ENCODE measurements at places on chromosomes 4 and X. TPM values are rescaled to one million over a fixed set of nuclear protein-coding genes. Genes with fewer than 3 reads are reported as not detected.

DNA sequence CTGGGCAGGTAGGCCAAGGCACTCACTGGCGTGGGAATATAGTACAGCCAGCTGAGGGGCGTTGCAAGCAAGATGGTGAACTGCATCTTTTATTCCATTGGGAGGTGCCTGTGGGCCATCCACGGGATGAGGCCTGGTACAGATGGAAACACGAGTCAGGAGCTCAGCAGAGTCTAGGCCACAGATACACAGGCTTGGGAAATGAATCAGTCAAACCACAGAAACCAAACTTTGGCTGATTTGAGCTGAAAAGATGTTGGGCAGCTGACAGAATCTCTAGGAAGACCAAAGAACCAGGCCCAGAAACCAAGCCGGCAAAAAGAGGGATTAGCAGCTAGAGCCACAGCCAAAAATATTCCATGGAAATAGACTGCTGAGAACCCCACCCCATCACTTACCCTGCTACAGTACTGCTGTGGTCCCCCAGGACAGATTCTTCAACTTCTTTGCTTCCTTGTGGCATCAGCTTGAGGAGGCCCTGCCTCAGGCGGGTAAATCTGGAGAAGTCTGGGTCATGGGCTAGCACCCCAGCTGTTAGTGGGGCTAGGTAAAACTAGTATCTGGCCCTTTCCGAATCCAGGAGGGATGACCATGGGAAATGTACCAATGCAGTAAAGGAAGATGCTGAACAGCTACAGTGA lies 75.4 kb downstream of the TMEM131L start:
- no peak for DNase-seq
- peaks cover 53% of the 10 kb centered on the region for H3K4me1 ChIP-seq
- H3K36me3 ChIP-seq = peaks cover 8% of the 10 kb centered on the region
- no peak overlapping the region for H3K27ac ChIP-seq

DNA sequence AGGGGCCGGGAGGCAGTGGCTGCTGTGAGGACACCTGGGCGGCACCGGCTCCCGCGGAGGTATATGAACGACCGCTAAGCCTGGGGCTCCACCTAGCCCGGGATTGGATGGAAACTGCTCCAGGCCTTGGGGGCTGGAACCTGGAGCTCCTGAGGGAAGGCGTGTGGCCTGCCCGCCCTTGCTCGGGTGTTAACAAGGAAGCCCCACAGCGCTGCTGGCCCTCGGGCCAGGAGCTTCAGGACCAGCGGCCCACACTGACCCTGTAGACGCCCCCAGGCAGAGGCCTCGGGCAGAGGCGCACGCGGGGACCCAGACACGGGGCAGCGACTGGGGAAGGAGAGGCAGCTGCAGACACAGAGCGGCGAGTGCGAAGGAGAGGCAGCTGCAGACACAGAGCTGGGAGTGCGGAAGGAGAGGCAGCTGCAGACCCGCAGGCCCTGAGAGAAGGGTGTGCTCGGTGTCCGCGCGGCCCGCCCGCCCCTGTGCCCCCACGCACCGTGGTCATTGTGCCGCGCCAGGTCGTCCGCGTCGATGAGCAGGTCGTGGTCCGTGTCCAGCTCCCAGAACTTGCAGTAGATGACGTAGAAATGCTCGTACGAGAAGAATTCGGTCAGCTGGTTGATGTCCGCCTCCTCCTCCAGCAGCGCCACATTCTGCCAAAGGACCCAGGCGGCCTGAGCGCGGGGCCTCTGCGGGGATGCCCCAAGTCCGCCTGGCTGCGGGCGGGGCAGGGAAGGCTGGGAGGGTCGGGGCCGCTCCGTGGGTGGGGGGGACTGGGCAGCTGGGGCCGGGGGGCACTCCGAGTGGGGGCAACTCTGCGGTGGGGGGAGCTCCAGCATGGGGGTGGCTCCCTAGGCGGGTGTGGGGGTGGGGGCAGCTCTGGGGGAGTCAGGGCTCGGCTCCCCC lies 26.7 kb upstream of the GTPBP6 start:
- H3K4me3 ChIP-seq = no peak overlapping the region
- no peak overlapping the region for H3K27ac ChIP-seq
- H3K36me3 ChIP-seq = peaks cover 9% of the 10 kb centered on the region
- H3K4me1 ChIP-seq = no peaks in the 10 kb centered on the region
- DNase-seq = no peak
- no peaks in the 10 kb centered on the region for H3K27me3 ChIP-seq

DNA sequence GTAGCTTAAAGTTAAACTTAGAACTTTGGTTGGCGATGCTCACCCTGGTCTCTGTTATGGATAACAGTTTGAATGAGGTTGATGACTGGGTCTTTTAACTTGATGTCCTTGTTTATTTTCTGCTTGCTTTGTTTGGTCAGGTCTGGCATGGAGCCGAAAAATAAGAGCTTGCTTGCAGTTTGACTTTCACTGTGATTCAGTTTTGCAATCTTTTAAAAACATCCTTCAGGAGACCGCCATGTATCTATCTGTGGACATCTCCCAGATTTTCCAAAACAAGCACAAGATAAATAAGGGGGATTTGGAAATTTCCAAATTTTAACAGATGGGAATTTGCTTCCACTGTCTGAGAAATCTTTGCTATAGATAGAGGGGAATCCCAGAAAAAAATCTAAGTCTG lies 246.7 kb downstream of the PALLD start:
- no peaks in the 10 kb centered on the region for H3K4me1 ChIP-seq
- no peak overlapping the region for H3K27ac ChIP-seq
- H3K36me3 ChIP-seq = no peaks in the 10 kb centered on the region
- no peak overlapping the region for H3K4me3 ChIP-seq

DNA sequence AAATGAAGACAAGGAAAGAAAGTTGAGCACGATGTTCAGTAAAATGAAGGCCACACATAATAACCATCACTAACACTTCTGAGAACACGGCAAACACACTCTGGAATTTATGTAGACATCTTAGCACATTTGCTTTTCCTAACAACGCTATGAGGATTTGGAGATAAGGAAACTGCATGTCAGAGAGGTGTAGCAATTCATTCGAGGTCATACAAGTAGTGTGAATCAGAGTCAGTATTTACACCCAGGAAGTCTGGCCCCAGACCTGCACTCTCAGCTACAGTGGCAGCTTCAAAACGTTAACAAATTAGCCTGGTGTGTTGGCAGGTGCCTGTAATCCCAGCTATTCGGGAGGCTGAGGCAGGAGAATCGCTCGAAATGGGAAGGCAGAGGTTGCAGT lies 253.4 kb downstream of the PDGFC start:
- no peak overlapping the region for H3K27ac ChIP-seq
- H3K27me3 ChIP-seq = no peaks in the 10 kb centered on the region
- no peak overlapping the region for H3K4me3 ChIP-seq
- H3K4me1 ChIP-seq = no peaks in the 10 kb centered on the region

DNA sequence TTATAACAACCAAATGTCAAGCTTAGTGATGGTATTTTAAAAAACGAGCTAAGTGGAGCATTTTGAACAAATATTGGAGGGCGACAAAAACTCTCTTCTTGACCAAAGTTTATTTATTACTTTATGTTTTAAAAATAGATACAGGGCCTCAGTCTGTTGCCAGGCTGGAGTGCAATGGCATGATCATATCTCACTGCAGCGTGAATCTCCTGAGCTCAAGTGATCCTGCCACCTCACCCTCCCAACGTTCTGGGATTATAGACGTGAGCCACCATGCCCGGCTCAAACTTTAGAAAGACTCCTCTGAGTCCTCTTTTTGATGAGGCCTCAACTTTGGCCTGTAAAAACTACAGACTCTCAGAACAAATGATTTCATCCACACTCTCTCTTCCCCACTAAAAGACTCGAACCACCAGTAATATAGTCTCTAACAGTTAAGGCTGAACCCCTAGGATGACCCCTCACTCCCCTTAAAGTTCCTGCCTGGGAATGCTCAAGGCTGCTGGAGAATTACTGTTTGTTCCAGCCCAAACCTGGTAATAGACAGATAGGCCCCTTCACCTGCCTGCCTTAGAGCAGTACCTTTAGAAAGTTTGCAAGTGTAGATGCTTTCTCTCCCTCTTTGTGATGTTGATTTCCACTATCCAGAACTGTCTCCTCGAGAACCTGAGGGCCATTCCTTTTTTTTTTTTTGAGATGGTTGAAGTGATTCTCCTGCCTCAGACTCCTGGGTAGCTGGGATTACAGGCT lies 55.3 kb upstream of the HPSE start:
- no peak overlapping the region for H3K4me3 ChIP-seq
- H3K36me3 ChIP-seq = no peaks in the 10 kb centered on the region
- no peak overlapping the region for H3K27ac ChIP-seq
- H3K27me3 ChIP-seq = no peaks in the 10 kb centered on the region

DNA sequence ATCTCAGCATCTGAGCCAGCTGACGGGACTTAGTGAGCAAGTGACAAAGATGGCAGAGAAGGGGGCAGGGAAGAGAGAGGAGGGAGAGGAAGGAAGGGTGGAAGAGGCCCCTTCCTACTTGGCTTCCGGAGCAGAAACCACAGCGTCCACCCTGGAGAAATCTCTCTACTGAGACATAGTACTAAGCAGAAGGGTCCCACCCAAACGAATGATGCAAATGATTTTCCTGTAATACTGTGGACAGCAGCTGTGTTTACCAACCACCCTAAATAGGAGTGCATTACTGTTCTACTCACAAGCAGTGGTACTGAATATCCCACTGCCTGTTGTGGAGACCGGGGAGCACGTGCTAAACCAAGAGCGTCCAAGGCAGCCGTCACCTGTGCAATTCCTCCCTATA lies 29.4 kb downstream of the DTHD1 start:
- H3K4me3 ChIP-seq = no peak overlapping the region
- H3K36me3 ChIP-seq = no peaks in the 10 kb centered on the region

- no peak overlapping the region for H3K27ac ChIP-seq
- no peak overlapping the region for H3K4me3 ChIP-seq
- H3K27me3 ChIP-seq = no peaks in the 10 kb centered on the region
Observed at GRCh38 chrX:7283741-7284140, 135.8 kb upstream of the PUDP start.

Gene GLRB
- not detected for total RNA-seq

Gene SATL1
- total RNA-seq = not detected

Data from B cell (primary cell).